ENCODE measurements at places on chromosomes 12 and 14. TPM values are rescaled to one million over a fixed set of nuclear protein-coding genes. Genes with fewer than 3 reads are reported as not detected.

Gene B3GNT4
- 5.2 TPM for total RNA-seq

GRCh38 chr14:96408608-96409007 lies 16.7 kb downstream of the AK7 start:
- no peak for DNase-seq

- DNase-seq, result no peak
Measured at GRCh38 chr14:54622192-54622958, 55.4 kb downstream of the SAMD4A start.

Gene NEUROD4
- not detected for total RNA-seq

DNA sequence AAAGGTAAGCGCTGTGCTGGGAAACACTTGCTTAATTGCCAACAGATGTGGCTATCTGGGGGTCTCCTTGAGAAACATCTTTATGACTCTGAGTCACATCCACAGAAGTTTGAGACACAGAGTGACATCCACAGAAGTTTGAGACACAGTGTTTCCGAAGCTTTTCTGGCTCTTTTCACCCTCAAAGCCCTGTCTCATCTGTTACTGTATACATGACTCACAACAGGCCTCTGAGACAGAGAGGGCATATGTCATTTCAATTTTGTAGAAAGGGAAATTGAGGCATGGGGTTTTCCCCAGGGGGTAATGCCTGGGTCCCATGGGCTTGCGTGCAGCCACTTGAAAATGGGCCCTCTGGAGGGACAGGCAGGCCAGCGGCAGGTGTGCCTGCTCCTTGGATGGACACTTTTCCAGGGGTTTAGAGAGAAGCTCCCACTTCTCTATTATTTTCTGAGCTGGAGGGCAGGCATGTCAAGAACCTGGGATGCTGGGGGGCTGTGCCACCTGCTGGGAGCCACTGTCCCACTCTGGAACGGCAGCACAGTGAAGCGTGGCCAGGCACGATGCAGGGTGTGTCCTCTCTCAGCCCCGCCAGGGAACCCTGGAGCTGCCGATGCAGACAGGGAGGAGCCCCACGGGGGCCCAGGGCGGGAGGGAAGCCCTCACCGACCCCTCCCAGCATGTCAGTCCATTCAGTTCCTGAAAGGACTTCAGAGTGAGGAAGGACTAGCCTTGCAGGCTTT lies 111.3 kb upstream of the FKBP4 start:
- no peak for DNase-seq

Gene ITGA7
- total RNA-seq, result 30.6 TPM

Gene ZDHHC22
- 3.2 TPM for total RNA-seq

DNA sequence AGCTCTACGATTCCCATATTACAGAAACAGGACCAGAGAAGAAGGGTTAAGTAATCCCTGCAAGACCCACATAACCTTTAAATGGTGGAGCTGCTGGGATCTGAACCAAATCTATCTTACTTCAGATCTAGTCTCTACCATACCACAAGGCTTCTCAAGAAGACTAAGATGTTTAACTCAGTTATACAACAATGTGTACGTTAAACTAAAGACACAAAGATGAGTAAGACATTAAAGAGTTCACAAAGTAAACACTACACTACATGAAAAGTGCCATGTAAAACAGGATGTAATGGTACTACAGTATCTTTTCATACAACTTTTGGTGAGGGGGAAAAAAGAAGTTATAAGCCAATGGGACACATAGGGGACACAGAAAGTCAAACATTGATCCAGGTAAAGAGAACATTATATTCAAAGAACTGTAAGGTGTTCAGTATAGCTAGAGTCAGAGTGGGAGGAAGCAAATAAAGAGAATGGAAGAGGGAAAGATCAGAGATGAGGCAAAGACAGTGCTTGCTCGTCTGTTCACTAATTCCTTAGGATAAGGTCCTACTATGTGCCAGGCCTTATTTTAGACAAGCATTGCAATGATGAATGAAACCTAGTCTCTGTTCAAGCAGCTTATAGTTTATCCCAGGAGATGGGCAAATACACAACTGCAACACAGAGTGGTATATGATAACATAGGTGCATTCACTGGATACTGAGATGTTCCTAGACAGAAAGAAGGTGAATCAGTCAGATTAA lies 7.7 kb downstream of the TMED10 start:
- DNase-seq, result no peak

- DNase-seq, result no peak
Measured at GRCh38 chr12:123678981-123679380, 8.1 kb downstream of the TCTN2 start.

Gene CD4
- 2.0 TPM for total RNA-seq

Gene CCDC38
- total RNA-seq, result 7.7 TPM

DNA sequence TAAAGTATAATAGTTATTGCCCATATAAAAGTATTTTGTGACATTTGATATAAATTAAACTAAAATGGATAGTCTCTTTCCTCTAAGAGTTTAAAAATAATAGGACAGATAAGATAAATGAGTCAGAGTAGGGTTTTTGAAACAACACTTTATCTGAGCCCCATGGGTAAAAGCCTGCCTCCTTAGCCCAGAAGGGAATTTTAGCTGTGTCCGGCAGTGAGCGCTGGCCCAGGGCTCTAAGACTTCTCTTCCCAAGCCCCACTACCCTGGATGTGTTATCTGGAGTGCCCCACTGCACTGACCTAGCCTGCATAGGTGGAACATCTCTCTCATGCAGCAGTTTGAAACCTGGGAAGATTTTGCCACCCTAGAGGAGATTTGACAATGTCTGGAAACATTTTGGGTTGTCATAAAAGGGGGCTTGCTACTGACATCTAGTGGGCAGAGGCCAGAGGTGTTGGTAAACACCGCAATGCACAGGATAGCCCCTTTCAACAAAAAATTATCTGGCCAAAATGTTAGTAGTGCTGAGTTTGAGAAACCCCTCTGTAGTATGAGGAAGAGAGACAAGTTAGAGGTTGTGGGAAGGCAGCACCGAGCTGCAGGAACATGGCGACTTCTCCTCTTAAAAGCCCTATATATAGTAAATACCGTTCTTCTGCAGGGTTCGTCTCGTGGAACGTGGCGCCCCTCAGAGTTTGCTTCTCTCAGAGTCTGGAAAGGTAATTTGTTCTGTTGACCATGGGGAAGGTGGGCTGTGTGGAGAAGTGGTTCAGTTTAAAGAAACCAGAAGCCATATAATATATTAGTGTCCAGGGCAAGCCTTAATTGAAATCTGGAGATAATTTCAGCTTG lies 29.3 kb upstream of the ATF1 start:
- DNase-seq, result peak; percentile 41

Gene INSM2
- total RNA-seq, result 2.4 TPM

DNA sequence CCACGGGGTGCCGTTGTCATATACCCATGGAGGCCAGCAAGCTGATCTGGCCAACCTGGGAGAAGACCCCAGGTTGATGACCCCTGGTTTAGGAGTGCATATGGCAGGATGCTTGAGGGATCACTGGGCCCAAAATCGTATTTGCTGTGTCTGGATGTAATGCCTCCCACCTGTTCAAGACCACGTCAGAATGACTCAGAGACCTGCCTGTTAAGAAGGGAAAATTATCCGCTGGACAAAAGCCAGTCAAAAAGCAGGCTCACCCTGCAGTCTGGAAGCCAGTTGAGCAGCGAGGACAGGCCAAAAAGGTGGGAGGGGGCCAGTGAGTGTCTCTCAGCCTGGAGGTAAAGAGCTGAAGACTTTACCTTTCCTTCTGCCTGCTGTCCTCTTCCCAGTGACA lies 449.2 kb downstream of the DPF3 start:
- DNase-seq, result no peak

DNA sequence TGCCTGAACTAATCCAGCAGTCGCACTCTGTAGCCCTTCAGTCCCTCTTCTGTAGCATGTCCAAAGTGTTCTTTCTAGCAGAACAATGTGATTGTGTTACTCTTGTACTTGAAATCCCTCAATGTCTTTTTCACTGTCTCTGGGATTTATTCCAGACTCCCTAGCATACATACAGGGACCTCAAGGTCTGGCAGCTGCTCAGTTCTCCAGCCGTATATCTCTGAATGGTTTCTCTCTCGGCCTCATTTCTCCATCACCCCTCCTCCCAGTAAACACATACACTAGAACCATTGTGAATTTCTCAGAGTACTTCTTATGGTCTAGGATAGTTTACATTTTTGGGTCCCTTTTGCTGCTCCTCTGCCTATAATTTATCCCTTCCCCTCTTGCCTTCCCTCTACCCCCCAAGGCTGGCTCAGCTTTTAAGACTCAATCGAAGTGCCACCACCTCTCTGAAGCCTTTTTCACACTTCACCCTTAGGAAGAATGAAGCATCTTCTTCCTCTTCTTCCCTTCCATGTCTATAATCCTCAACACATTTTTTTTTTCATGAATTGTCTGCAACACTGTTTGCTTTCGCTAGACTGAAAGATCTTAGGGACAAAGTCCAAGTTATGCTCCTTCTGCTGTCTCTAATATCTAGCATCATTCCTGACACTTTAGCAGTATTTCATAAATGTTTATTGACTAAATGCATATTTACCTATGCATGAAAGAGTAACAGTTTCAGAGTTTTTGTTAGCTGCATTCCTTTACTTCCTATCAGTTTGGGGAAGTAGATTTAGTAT lies 446.1 kb downstream of the ZFP36L1 start:
- DNase-seq, result peak; percentile 44

Gene AICDA
- not detected for total RNA-seq

Gene SYCP3
- 42.4 TPM for total RNA-seq

DNA sequence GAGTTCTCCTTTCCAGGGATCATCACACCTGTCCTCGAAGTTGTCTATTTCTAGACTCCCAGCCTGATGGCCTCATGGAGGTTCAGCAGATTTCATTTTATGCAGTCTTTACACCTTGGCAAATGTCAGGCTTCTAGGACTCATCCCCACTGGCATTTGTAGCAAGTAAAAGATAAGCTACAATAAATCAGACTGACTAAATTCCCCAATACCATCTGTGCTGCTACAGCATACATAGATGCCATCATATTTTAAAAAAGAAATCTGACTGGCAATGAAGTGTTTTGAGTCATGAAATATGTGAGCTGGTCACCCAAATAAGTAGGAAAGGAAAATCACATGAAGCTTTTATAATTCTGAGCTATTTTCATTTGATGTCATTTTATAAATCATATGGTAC lies 55.3 kb downstream of the KCNC2 start:
- no peak for DNase-seq

GRCh38 chr12:109817627-109818231 lies 15.5 kb downstream of the TRPV4 start:
- no peak for DNase-seq

Gene POTEM
- total RNA-seq, result 45.0 TPM

DNA sequence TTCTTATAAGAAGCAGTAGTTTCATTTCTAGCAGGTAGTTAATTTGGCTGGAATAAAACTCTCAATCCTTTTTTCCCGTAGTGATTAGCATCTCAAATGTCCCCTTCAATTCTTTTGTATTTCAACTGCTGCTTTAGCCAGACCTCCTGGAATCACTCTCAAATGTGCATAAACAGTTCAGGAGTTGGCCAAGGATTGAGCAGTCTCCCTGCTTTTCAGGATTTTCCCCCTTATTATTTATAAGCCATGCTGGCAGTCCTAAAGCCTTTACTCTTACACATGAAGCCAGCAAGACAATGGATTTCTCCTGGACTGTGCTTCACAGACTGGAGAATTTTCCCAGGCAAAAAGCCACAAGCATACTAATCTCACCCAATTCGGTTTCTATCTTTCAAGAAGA lies 950.1 kb downstream of the VRK1 start:
- no peak for DNase-seq

Gene TSPAN8
- total RNA-seq, result 4.7 TPM

Gene USP44
- 22.4 TPM for total RNA-seq

DNA sequence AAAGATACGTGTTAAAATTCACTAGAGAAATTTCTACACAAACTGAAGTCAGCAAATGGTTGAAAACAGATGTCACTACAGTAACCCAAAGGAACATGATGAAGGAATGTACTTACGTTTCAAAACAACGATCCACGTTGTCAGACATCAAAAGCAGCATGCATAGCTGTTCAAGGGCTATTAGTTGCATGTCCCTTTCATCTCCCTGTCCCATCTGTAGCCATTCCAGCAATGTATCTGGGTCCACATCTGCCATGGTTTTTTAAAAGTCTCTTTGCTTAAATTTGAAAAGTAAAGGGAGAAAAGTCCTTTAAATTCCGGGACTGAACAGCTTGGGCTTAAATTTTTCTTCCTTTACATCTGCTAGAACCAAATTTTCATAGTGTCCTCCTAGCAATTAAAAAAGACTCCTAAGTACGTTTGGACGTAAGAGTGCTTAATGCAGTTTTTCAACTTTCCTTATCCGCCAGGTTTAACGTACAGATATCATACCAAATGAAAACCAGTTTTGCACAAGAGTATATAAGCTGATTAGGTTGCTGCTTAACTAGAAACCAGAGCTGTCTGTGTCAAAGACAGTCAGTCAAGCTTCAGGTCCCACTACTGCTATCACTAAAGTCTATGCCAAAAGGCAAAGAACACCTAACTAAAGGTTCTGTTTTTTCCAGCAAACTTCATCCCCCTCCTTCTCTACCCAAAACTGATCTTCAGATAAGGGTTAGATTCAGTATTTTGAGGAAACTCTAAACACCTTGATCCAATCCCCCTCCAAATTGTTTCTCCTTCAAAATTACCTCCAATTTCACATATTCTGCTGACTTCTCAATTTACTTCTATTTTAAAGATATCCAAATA lies 1.7 kb downstream of the HECTD1 start:
- no peak for DNase-seq

Gene PIK3C2G
- total RNA-seq, result 1.1 TPM

Gene CLEC4D
- total RNA-seq, result 0.31 TPM

GRCh38 chr12:2247120-2247519 lies 194.3 kb downstream of the CACNA1C start:
- no peak for DNase-seq

DNA sequence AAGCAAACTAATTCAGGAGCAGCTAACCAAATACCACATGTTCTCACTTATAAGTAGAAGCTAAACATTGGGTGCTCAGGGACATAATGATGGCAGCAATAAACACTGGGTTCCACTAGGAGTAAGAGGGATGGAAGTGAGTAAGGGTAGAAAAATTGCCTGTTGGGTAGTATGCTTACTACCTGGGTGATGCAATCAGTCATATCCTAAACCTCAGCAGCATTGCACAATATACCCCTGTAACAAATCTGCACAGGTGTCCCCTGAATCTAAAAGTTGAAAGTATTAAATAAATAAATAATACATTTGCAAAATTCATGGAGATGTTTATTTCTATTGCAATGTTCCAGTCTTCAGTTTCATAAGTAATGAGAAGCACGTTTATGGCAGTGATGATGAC lies 409.8 kb upstream of the FOXG1 start:
- no peak for DNase-seq

GRCh38 chr14:53517270-53517960 lies 364.3 kb upstream of the DDHD1 start:
- no peak for DNase-seq

DNA sequence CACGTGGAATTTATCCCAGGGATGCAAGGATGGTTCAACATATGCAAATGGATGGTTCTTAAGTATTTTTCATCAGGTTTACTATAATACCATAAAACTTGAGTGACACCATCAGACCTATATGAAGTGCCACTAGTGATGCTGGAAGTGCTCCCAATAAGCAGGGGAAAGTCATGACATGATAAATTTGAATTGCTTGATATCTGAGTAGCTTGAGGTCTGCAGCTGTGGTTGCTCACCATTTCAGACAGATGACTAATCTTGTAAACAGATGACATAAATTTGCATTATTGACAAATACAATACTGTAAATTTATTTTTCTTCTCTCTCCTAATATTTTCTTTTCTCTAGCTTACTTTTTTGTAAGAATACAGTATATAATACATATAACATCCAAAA lies 13.7 kb upstream of the PRPF39 start:
- DNase-seq, result no peak

- DNase-seq, result no peak
Measured at GRCh38 chr14:96176275-96176674, 28.4 kb upstream of the BDKRB2 start.
